ENCODE measurements at places on chromosomes 2 and 18.

DNA sequence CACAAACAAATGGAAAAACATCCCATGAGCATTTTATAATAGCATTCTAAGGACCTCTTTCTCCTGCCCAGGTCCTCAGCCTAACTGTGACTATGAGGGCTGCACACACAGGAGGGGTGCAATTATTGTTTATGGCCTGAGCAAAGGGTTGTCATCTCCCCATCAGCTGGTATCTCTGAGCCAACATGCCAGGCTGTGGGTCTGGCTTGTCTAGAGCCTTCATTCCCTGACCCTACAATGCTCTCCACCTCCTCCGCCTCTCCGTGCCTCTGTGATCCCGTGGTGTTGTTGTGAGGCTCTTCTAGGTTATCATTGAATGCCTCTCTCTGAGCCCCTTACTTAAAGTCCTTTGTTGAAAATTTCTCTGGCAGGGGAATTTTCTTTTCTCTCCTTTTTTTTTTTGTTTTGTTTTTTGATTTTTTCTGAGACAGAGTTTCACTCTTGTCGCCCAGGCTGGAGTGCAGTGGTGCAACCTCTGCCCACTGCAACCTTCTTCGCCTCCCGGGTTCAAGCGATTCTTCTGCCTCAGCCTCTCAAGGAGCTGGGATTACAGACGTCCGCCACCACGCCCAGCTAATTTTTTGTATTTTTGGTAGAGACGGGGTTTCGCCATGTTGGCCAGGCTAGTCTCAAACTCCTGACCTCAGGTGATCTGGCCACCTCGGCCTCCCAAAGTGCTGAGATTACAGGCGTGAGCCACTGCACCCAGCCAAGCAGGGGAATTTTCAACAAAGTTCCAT lies 126.4 kb downstream of the SMAD7 start:
- no peak for DNase-seq

DNA sequence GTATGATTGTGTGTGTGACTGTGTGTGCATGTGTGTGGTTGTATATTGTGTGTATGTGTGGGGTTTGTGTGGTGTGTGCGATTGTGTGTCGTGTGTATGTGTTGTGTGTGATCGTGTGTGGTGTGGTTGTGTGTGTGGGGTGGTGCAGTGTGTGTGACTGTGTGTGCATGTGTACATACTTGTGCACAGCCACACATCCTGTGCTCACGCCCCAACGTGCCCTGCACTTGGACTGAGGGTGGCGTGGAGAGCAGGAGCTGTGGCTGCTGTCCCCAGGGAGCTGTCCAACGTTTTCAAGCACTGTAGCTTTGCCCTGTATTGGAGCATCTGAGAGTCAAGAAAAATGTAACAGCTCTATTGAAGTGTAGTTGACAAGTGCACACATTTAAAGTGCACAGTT lies 243.2 kb upstream of the HDAC4 start:
- DNase-seq = no peak

GRCh38 chr2:88692187-88692586 lies 714 bp downstream of the RPIA start:
- DNase-seq = peak; percentile 59

DNA sequence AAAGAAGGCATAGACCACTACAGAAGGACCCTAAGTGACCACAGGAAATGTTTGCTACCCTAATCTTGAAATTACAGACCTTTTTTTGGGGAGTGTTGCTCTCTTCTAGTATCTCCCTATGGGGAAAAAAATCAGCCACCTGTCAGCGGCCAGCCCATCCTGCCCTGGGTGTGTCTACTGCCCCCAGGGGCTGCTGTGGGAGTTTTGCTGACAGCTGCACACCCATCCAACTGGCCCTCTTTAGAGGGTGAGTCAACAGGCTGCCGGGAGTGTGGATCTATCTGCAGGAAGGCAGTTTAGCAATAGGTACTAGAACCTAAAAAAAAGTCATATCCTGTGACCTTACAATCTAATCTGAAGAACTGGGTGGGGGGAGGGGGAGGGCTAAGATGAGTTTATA lies 796 bp upstream of the DYSF start:
- peak; percentile 86 for DNase-seq

DNA sequence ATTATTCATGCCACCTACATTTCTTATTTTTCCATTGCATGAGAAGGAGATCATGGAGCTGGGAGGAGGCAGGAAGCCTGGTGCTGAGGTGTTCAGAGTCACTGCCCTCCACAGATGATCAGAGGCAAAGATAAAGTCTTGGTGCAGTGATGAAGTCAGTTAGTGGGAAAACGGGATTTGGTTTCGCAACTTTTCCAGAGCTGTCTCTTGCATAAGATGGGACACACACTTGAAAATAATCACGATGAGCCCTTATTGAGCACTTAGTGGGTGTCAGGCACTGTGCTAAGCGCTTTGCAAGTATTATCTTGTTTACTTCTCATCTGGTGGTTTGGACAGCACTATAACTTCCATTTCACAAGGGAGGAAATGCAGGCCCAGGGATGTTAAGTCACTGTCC lies 222.1 kb upstream of the SMAD2 start:
- no peak for DNase-seq

- DNase-seq = no peak
Measured at GRCh38 chr2:165428926-165429325, 40.6 kb upstream of the CSRNP3 start.

DNA sequence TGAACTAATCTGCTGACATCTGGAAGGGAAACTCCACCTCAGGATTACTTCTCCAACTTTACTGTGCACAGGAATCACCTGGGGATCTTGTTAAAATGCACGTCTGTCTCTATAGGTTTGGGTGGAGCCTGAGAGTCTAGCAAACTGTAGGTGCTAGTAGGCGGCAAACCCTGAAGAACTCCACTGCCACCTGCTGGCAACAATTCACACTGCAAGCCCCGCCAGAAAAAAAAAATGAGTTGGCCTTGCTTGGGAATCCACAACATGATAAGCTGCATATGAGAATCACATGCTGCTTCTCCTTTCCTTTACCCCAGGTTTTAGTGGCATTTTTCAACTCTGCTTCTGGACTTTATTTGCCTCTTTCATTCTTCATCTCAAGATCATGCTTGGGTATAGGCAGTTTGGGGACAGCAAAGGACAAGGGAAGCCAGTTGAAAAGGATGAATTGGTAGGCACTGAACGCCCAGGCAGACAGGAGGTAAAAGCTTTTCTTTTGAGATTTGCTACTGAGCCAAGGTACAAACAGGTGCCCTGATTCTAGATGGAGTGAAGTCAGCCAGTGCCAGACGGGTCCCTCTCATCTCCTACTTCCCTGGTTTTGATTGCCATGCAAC lies 88.8 kb downstream of the VIT start:
- peak; percentile 73 for DNase-seq

DNA sequence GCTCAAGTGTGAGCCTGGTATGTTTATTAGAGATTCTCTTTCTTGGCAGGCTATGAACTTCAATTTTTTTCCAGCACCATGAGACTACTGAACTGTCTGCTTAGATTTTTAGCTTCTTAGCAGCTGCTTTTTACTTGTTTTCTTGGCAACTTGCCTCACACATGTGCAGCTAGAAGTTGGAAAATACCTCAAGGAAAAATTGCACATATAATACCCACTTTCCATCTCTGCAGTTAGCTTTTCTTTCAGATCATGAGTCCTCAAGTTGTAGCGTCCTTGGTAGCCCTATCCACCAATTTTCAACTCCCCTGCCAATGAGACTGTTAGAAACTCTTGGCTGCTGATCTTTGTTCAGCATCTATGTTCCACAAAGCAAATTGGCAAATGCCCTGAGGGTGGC lies 302.1 kb downstream of the HRH4 start:
- DNase-seq = no peak

DNA sequence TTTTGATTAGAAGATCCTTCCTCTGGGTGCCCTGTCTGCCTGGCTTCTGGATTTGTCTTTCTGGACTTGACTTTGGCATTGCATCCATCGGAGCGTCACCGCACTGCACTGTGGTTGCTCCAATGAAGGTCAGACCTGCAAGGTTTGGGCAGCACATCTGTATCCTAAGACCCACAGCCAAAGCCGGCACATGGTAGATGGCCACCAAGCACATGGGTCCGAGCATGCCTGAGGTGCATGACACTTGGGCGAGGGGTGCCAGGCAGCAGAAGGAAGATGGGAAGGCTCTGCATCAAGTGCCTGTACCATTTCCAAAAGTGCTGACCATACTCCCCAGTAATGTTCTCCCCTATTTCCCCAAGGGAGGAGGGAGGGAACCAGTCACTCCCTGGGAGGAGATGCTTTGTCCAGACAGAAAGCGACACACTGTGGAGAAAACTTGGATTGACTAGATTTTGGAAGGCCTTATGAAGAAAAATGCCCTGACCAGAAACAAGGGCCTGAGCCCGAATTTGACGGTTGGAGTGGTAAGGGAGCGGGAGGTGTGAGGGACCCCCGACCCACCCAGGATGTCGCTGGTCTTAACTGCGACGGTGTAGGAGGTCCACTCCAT lies 149.9 kb downstream of the LOXHD1 start:
- DNase-seq = peak; percentile 9

DNA sequence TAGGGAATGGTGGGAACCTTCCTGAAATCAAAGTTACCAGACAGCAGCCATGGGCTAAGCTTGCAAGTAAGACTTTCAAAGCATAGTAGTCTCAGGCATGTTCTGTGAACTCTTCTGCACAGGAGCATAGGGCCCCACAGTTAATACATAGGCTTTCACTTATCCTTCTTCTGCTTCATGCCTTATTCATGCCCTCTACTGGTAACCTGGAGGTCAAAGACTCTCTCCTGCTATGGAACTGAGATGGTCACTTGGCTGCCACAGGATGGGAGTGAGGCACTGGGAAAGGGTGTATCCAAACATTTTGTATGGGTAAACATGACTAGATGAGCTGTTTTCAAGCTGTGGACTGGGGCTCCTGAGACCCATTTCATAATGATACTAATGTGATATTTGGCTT lies 49.1 kb upstream of the ZNF638 start:
- no peak for DNase-seq

DNA sequence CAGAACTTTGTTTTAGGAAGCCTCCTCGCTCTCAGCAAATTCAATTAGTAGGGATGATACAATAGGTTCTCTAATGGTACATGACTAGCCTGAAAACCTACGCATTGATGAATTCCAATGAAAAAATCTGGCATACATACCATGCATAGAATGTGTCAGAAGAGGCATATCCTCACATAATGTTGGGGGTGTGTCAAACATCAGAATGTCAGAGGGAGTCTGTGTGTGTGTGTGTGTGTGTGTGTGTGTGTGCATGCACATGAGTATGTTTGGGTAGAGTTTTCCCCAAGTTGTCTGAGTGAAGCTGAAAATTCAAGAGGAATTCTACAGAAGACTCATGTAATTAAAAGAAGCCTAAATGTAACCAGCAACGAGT lies 78.5 kb downstream of the FIGN start:
- DNase-seq = no peak

DNA sequence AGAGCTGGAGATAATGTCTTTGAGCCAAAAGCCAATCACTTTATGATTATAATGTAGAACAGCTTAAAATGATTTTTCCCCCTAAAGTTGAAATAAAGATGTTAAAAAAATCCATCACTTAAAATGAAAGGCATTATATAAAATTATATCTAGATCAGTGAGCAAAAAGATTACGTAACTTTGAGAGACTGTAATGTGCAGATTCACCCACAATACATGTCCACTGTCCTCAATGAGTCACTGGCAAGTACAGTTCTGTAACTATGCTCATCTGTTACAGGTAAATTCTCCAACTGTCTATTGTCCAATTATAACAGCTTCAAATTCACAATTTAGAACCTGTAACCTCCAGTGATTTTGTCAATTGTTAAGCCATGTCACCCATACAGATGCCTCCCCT lies 19.0 kb downstream of the FAM161A start:
- DNase-seq = no peak

DNA sequence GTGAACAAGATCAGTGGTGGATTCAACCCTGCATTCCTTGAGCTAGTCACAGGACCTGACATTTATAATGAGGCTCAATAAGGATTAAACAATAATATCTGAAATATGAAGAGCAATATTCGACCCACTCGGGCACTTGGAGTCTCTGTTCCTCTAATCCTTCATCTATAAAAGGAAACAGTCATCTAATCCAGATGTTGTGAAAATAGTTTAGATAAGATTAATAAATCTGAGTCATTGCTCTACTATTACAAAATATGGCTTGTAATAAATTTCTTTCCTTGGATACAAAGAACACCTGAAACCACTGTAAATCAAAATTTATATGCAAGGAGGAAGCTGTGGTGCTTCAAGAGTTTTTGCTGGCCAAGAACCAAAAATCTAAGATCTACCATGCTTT lies 846.9 kb upstream of the ACVR2A start:
- no peak for DNase-seq

DNA sequence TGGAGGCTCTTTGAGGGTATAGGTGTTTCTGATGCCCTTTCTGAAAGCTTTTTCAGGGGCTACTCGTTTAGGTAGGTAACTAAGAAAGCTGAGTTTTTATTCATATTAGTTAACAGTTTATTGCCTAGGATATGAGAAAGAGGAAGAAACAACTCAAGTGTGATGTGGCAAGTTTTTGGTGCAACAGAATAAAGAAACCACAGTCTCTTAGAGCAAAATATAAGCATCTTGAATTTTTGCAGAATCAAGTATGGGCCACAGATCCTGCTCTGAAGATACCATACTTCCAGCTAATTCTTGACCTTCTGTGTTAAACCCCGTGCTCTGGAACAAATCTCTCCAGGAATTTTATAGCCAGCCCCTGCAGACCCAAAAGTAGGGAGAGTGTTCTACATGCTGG lies 147.7 kb upstream of the SLC1A4 start:
- no peak for DNase-seq
